ENCODE measurements at places on chromosomes 1 and 21. TPM values are rescaled to one million over a fixed set of nuclear protein-coding genes. Genes with fewer than 3 reads are reported as not detected.

- DNase-seq = no peak
Measured at GRCh38 chr1:111895469-111895868, 94.0 kb downstream of the KCND3 start.

DNA sequence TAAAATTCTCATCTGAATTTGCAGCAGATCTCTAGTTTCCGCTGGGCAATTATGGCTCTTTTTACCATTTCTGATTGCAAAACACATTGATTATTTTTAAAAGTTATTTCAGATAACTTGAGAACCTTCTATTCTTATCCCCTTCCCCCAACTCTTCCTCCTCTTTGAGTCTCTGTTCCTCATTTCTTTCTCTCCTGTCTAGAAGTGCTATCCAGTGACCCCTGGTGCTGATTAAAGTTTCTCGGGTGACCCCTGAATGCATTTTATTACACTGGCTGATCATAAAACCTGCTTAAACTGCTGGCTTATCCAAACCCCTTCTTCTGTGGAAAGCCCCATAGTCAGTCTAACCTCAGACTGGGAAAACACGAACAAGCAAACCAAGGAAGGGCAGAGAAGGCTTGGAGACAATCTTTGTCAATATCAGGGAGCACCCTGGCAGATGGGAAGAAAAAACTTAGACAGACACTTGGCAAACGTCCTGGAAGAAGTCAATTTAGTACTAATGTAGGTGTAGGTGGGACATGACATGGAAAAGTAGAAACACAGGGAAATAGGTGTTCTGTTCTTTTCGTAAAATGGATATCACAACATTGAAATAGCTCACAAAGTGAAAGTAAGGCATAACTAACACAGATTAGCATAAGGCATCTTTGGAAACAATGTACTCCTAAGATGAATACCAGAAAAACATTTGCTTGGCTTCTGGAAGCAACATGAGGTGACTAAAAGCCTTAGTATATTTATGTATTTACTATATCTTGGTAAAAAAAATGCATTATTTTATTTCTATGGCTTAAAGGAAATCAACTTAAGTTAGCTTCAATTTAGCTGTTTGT, 61.4 kb downstream of the GORAB start:
- DNase-seq = no peak

The OLFML2B gene
- 16.6 TPM for polyA plus RNA-seq

DNA sequence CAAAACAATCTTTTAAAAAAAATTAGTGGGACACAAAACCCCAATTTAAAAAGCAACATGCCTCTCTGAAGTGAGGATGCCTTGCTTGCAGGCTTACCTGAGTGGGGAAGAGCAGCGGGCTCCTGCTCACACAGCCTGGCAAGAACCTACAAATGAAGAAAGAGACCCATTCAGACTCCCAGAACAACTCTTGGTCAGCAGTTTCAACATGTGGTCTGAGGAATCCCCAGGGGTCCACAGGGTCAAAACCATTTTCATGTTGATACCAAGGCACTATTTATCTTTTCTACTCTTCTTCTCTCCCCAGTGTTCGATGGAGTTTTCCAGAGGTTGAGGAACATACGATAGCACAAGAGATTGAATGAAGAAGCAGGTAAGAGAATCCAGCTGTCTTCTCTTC, 55.9 kb downstream of the SIPA1L2 start:
- DNase-seq = no peak

The CFAP74 gene
- polyA plus RNA-seq = 3.2 TPM

DNA sequence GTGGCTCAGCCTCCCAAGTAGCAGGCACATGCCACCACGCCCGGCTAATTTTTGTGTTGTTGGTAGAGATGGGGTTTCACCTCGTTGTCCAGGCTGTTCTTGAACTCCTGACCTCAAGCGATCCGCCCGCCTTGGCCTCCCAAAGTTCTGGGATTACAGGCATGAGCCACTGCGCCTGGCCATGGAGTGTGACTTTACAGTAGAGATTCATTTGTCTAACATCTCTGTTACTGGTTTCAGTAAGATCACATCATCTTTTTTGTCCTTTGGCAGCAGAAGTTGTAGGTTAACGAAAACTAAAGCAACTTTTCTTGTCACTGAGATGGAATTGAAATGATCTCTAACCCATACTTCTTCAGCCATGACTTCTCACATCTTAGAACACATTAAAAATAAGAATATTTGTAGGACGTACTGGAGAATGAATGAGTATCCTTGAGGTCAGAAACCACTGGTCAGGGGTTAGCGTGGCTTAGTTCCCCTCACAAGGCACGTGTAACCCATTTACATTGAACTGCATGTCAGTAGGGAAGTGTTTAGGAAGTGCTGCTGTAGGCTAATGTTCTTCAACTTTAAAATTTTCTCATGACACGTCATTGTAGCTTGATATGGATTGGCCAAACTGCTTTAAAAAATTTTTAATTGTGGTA, 75.9 kb downstream of the CAMTA1 start:
- DNase-seq = no peak

DNA sequence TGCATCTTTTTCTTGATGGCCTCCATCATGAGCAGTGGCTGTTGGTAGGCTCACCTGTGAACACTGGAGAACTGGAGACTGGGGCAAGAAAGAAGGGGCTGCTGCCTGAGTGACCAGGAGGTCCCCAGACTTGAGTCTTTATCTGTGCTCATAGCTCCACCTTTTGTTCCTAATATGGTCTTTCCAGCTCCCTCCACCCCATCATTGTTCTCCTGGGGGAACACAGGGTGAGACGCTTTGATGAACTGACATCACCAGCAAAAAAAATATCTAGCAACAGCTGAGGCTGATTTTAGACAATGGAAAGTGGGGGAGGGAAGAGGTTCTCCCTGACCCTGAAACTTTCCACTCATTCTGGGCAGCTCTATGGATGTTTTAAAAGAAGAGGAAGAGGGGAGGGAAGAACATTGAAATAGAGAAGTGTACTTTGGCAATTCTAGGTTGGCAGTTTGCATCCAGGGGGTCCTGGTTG, at the start of gene TPM3:
Gene TPM3 (minus strand): TSS at position 111 of the 472 bp plus-strand sequence. CDS start 82 bp downstream, at position 29.
- DNase-seq = no peak

DNA sequence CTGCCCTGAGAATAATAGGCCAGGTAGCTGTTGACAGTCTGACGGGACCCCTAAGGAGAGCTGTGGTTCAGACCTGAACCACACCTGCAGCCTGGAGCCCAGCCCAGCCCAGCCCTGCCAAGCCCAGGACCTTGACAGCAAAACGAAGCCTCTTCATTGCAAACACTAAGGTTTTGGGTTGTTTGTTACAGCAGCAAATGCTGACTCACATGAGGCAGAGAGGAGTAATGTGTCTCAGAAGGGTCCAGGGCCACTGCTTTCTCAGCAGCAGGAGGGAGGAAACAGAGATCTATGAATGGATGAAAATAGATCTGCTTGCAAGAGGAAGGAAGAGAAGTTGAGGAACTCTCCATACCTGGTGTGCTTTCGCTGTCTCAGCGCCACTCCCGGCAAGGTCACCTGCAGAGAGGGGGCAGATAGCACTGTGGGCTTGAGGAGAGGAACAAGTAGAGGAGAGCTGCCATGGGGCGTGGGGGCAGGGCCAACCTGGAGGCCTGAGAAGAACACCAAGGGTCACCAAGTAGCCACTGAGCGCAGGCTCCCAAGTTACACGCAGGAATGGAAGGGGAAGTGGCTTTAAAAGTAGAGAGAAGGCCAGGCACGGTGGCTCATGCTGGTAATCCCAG, 127.2 kb downstream of the ZNF281 start:
- no peak for DNase-seq

DNA sequence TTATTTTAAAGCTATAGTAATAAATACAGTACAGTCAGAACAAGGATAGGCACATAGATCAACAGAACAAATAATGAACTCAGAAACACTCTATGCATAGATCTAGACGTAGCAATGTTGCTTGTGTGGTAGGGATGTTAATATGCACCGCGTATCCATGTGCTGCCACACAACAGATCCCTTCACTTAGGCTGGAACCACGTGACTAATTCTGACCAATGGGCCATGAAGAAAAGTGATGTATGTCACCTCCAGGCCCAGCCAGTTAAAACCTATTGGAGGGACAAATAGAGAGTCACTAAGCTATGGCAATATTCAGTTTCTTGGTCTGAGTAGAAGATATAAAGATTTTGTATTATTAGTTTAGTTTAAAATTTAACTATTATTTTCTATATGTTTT, 91.4 kb downstream of the ADAMTS1 start:
- DNase-seq = no peak

The SLC2A5 gene
- 1.0 TPM for polyA plus RNA-seq

DNA sequence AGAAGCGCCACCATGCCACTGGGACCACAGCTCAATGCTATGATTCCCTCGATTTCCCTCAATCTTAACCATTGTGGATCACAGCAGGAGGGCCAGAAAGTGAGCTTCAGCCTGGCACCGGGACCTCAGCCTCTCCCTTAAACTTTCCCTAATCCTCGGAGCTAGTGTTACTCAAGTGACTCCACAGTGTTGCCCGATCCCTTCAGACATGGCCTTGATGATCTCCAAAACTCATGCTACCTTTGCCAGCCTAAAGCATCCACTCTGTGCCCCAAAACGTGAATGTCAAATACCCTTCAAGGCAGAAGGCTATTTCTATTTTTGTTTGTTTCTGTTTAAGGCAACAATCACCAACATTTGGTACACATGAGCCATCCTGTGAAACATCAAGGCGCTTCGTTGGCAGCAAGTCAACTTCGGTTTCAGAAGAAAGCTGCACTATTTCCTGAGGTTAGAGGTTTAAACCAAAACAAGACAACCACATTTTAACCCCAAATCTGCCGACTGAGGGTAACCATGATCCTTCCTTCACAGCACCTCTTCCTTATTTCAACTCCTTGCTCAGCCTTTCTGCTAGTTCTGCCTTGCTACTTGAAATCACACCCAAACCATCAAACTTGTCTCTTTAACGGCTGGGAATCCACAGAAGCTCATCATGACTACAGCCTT, 94.4 kb upstream of the KRTAP19-8 start:
- no peak for DNase-seq

DNA sequence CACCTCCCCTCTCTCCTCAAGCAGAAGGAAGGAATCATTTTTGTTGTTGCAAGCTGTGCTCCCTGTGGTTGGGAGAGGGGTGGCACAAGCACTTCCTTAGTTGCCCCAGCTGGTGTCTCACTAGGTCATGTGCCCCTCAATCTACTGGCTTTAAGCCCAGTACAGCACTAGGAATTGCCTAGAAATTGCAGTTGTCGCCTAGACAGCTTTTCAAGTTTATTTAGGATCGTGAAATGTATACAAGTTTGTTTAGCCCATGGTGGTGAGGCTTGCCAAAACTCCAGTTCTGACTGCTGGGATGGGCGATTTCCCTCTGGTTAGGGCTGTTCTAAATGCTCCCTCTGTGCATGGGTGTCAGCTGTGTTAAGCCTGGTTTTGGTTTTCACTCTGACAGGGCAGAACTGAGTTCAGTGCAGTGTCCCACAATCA, 126.8 kb upstream of the ZNF644 start:
- DNase-seq = no peak

DNA sequence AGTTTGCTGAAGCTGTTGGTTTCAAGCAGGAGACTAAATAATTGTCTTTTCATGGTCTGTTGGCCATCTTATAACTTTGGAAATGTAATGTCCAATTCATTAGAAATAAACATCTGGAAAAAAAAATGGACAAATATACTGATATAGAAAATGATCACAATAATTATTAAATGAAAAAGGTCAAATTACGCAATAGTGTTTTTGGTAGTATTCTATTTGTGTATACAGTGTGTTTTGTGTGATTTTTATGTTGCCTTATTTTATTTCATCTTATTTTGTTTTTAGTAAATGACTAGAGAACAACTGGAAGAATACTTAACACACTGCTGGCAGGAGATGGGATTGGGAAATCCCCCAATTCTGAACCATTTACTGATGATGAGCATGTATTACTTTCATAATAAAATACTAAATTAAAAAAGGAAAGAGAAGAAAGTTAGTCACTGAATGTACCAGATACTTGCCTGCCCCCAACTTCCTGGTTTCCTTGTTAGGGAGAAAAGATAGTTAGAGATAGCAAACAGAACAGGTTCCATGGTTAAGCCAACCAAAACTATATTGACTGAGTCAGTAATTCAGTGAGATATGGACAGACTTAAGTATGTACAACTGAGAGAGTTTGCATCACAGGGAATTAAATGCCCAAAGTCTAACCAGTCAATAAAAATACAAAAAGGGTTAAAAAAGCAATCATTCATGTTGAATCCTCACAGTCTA, 24.0 kb upstream of the SAMD13 start:
- DNase-seq = no peak

The LRRC53 gene
- polyA plus RNA-seq = not detected

The PTPN22 gene
- polyA plus RNA-seq = 0.83 TPM

The NAXE gene
- polyA plus RNA-seq = 49.2 TPM

DNA sequence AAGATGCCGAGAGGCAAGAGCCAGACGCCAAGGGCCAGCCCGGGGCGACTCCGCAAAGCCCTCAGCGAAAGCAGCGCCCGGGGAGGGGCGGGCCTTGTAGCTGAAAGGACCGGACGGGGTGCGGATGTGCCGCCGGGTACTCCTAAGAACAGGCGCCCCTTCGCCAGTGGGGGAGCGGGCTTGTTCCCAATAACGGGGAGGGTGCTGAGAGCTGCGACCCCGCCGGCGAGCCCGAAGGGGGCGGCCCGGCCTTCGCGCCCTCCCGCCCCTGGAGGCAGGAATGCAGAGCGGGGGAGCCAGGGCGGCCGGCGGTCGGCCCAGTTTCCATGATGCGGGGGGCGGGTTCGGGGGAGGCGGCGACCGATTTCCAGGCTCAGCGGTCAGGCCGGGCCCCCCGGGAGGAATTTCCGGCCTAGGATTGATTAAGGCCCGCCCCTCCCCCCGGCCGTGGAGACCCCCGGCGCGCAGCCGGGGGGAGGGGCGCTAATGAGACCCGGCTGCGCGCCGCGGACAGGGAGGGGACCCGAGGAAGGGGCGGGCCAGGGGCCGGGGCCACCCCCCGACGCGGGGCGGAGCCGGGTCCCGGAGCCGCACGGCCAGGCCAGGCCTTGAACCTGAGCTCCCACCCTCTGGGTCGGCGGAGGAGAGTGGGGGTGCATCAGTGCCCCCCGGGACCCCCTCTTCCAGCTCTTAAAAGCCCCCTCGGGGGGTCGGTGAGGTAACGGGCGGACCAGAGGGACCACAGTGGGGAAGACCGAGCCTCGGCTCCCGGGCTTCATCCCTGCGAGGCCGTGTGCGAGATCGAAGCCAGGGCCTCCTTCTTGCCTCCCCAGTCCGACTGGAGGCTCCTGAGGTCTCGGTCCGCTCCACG, 898 bp upstream of the TMEM200B start:
- peak; percentile 95 for DNase-seq

The EFHD2 gene
- 19.9 TPM for polyA plus RNA-seq

All from left lung (tissue), 14 donors.